Stimulated activated CD8-positive, alpha-beta memory T cell treated with anti-CD3 and anti-CD28 coated beads, Interleukin-4, amount 100 ng/mL, for 4 hours (primary cell): ENCODE measurements at places on chromosomes 2 and 18.

- DNase-seq: no peak
These were observed 54.1 kb downstream of the GPR39 start for GRCh38 chr2:132470746-132471145.

- DNase-seq: no peak
These were observed 66.2 kb downstream of the CUL3 start for GRCh38 chr2:224518806-224519580.

DNA sequence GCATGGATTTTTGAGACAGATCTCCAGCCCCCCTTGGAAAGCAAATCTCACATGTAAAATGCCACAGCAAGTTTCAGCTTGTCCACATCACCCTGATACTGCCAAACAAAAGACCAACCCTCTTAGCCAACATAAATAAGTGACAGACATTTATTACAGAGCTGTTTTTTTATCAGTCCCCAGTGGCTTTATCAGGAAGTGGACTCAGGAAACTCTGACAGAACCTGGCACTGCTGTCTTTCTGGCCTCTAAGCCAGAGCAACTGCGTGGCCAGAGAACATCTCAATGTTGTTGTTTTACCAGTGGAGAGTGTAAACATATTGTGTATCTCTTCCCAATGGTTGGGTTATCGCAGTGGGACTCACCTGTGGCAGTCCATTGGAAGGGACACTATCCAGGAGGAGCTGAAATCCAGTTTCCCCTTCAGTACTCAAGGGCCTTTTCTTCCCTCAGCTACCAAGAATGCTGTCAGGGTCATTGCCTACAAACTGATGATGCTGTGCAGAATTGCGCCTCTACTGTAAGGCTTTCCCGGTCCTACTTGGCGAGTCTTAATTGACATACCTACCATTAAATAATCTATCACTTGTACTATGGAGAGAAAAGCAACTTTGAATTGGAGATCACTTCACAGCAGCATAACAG lies 22.0 kb downstream of the SLC14A1 start:
- DNase-seq: no peak

DNA sequence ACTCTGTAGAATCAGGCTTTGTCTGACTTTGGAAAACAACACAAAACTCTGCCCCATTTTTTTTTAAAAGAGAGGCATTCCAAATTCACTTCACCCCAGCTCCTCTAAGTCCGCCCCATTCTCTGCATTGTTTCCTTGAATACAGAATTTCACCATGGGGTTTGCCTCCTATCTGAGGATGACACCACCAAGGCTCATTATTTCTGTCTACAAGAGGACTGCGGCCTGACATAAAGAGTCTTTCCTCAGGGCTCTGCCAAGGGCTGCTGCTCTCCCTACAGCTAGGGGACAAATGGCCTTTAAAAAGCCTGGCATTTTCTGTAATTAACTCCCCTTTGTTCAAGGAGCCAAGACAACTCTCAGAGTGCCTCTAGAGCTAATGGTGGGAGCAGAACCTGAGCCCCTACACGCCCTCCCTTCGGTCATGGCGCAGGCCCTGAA lies 4.6 kb downstream of the CHST10 start:
- no peak for DNase-seq

GRCh38 chr2:88281302-88282217 lies 111.4 kb downstream of the THNSL2 start:
- DNase-seq: no peak

GRCh38 chr2:110713513-110714362 lies 18.6 kb upstream of the ACOXL start:
- no peak for DNase-seq

GRCh38 chr18:74899554-74899953 lies 301.9 kb downstream of the ZNF407 start:
- no peak for DNase-seq

DNA sequence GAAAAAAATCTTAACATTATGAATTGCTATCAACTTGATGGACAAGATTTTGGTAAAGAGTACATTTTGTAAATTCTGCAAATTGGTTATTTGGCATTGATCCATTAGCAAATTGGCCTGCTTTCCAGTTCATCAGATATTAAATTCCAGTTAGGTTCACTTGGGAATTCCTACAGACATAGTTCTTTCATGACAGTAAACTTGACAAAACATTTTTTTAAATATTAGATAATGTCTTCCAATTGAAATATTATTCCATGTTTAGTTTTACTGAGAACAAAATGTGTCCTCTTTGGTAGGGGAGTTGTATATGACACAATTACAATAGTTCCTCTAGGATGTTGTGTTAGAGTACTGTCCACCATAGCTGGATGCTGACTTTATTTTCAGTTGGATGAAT lies 141.9 kb downstream of the LCLAT1 start:
- DNase-seq: no peak
